ENCODE measurements at places on chromosomes 1 and 21. TPM values are rescaled to one million over a fixed set of nuclear protein-coding genes. Genes with fewer than 3 reads are reported as not detected.
A peak's percentile ranks its signal among the peaks of the same experiment; 100 is the strongest.

DNA sequence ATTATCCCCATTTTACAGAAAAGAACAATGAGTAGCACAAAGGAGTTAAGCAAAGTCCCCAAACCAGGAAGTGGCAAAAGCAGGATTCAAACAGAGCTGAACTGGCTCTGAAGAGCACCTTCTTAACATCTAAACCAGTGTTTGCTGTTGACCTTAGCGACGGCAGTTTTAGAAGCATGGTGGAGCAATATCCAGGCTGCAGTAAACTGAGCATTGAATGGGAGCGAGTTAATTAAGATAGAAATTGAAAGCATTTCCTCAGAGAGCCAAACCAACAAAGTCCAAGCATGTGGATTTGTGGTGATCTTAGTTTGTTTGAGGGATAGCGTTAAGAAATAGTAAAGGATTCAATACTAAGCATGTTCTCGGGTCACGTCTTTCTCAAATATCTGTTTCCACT is 13.4 kb upstream of the ZNF281 start:
- DNase-seq, result no peak

- no peak for DNase-seq
These were observed 6.5 kb downstream of the BLACAT1 start for GRCh38 chr1:205449254-205449749.

DNA sequence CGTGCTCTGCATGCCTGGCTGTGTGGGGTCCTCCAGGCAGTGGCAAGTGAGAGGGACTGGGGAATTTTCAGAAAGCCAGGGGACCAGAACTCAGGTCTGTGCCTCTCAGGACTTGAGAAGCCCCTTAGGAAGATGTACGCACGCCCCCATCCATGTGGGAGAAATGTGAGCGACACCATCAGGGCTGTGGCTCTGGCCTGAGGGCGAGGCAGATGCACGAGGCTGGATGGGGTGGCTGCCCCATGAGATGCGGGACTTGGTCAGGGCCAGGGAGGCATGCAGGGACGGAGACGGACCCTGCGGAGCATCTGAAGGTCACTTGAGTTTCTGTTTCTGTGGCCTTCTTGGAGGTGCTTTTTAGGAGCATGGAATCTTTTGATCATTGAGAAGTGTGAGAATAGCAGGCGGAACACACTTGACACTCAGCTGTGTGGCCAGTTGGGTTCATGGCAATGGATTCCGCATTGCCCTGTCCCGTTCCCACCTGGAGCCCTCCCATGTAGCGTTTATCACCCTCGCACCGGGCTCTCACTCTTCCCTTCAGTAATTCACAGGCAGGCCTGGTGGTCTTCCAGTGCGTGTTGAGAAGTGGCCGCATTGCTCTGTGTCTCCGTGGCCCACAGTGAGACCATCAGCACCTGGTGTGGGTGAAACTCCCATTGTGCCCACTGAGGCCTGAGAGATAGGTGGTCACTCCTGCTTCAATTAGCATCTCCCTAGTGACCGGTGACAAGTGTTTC is 30.7 kb upstream of the ACTRT2 start:
- DNase-seq, result no peak

- no peak for DNase-seq
These were observed 183.4 kb upstream of the NFIA start for GRCh38 chr1:60898987-60899386.

DNA sequence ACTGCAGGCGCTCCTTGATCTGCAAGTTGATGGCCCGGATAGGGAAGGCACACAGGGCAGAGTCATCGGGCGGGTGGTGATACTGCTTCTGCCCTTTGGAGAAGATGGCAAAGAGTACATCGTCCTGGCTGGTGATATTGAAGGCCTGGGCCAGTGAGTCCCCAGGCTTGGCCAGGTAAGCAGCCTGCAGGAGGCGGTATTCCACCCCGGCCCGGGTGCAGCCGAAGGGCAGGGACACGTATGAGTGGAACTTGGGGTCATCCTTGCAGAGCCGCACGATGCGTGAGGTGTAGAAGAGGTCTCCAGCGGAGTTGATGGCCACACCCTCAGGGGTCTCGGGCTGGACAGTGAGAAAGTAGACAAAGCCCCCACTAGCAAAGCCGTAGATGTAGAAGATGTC is 27.4 kb downstream of the PLXNA2 start:
- no peak for DNase-seq

The FCAMR gene
- total RNA-seq, result not detected

- DNase-seq, result no peak
These were observed 133.0 kb downstream of the ITSN1 start for GRCh38 chr21:33775100-33775828.

DNA sequence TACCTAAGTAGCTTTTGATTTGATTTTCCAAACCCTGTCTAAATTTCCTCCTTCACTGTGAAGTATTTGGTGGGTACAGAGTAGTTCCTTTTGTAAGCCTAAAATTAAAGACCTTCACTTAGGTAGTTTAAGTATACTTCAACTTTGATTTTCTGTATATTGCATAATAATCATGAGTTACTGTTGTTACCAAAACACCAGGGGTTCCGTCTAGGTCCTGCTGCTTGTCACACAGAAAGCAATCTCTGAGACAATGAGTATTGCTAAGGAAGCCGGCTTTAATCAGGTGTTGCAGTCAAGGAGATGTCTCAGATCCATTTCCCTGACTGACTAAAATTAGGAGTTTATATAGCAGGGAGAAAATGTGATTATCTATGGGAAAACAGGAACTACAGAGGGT is 15.3 kb downstream of the RPS6KC1 start:
- no peak for DNase-seq

GRCh38 chr1:24329331-24329730 is 10.2 kb downstream of the GRHL3 start:
- DNase-seq, result no peak

The RNASEL gene
- 6.1 TPM for total RNA-seq

DNA sequence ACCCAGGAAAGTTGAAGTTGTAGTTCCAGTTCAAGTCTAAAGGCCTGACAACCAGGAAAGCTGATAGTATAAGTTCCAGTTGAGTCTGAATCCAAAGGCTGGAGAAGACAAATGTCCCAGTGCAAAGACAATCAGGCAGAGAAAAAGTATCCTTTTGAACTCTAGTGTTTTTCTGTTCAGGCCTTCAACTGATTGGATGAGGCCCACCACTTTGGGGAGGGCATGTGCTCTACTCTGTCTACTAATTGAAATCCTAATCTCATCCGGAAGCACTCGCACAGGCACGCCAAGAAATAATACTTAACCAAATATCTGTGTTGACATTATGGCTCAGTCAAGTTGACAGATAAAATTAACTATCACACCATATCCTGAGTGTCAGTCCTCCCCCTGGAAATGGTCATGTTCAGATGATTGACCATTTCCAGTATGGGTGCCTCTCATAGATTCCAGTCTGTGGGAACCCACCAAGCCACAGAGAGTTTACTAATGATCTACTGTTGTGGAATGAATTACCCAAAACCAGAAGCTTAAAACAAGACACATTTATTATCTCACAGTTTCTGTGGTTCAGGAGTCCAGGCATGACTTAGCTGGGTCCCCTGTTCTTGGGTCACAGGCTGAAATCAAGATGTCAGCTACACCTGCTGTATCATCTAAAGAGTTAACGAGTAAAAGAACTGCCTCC is 296.3 kb upstream of the ZP4 start:
- no peak for DNase-seq

DNA sequence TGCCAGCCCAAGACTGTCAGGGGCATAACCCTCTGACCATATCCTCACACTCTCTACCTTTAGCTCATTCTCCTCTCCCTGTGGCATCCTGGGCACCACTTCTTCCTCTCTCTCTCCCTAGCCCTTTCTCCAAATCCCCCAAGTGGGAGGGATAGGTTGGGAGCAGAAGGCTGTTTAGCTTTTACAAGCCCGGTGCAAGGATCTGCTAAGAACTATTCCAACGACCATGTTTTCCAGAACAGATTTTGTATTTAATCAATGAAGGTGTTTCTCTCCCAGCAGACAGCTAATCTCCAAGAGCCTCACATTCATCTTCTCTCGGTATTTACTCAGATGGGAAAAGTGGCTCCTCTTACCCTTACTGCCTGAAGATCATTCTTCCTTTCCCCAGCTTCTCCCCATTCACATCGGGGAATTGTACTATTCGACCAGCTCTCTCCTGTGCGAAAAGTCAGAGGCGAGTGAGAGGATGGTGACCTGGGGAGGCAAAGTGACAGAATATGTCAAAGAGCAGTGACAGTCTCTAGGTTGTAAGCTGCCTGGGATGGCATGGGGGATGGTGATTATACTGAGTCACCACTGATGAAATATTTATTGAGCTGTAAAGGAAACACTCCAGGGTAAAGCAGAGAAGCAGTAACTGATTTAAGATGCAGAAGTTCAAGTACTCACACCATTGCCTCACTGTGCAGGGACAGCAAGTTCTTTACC is 47.0 kb upstream of the RBM15 start:
- DNase-seq, result peak; percentile 41

DNA sequence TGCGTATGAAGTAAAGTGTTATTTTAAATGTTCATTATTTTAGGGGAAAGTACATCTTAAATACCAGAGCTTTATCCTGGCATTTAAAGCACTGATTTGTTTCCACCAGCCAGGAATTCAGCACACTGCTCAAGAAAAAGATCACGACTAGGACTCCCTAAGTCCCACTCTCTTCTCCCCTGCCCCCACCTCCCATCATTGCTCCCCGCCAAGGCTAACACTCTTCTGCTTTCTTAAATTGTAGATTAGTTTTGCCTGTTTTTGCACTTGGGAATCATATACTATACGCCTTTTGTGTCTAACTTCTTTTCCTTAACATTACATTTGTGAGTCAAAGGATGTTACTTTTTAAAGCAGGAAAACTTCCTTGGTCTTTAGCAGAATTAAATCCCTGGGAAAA is 37.5 kb upstream of the C1orf105 start:
- DNase-seq, result no peak

GRCh38 chr1:31936981-31937299 is 1.2 kb downstream of the PTP4A2 start:
- DNase-seq, result no peak

- DNase-seq, result no peak
These were observed 451 bp downstream of the ADAMTSL4 start for GRCh38 chr1:150549496-150550221.

GRCh38 chr1:18126616-18127015 is 19.0 kb downstream of the IGSF21 start:
- DNase-seq, result no peak

DNA sequence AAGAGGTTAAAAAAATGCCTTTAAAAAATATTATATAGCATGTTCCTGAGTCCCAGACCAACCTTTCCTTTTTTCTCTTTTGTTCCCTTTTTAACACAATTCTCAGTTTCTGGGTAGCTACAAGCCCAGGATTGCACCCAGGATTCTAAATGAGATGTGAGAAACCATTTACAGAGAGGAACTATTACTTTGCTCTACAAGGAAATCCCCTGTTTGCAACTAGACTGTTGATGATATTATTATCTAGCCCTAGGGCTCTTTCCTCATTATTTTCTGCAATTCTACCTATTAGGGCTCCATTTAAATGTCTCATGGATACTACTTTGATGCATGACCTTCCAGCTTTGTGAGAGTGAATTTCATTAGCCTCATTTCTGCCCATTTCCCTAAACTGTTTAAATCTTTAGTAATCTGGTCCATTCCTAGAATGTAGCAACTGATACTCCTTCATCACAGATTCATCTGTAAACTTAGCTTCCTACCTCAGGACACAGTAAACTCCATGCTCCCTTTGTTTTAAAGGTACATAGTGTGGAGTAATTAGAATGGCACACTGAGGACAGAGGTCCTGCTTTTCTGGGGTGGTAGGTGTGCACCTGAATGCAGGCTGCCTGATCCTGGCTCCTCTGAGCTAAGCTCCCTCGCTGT is 7.1 kb upstream of the KIF14 start:
- DNase-seq, result no peak

DNA sequence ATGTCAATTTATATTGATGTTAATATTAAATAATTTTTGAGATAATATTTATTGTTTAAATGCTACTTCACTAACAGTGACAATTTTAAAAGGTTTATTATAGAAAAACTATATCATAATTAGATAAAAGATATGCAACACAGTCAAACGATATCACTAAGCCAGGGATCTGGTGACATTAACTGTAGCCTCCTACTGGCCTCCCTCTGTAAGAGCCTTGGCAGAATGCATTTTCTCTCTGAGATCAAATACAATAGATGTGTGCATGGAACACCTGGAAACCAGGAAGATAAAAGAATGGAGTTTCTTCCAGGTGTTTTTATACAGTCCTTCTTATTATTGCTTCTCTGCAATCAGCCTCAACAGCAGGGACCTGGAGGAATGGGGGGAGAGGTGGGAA is 1762.1 kb downstream of the BRINP3 start:
- no peak for DNase-seq

DNA sequence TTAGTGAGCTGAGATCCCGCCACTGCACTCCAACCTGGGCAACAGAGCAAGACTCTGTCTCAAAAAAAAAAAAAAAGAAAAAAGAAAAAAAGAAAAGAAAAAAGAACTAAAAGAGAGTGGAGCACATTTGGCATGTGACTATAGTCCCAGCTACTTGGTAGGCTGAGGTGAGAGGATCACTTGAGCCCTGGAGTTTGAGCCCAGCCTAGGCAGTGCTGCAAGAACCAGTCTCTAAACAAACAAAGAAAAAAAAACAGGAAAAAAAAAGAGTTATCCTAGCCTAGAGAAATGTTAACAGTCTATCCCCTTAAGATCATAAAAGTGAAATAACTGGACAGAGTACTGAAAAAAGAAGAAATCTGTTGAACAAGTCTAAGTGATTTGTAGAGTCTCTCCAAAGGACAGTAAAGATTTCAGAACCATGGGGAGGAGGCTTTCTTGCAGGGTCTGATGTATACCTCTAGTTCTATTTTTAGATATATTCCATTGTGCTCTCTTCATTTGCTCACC is 4.5 kb upstream of the PRDX1 start:
- no peak for DNase-seq

DNA sequence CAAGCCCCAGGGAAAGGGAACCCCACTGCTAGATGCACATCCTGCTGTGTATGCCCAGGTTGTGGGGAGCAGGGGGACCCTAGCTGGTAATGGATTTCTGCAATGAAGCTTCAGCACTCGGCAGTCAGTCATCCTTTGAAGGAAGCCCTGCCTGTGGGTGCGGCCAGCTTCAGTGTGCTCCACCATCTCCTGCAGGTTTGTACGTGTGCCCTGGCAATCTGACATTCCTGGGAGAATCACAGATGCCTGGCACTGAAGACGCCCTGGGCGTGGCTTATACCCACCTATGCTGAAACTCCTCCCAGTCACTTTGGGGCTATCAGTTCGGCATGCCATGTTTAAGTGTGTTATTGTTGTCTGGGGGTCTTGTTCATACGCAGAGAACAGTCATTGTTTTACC is 6.8 kb downstream of the SPRR5 start:
- DNase-seq, result no peak

The SELE gene
- not detected for total RNA-seq

The BARHL2 gene
- not detected for total RNA-seq

Data from LHCN-M2 (cell line).